M059J (cell line): ENCODE measurements at places on chromosomes 16 and 17. TPM values are rescaled to one million over a fixed set of nuclear protein-coding genes. Genes with fewer than 3 reads are reported as not detected.

The SERPINF2 gene
- 0.05 TPM in 1 of 2 replicates, not detected in the other for total RNA-seq

DNA sequence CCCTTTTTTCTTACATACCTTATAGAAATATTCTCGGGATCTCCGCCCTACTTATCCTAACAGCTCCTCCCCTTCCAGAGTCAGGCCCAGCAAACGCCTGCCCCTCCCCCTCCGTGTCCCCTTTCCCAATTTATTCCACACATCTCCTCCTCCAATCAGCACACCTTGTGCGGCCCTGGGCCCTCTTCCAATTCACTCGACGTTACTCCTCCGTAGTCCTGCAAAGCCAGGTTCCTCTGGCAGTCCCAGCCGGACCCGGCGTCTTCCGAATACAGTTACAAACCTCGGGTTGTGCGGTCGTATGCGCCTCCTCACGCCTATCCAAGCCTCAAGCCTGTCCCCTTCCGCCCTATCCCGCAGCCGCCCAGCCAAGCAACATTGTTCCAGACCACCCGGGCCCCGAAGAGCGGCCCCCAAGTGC is 677 bp downstream of the CBX1 start:
- DNase-seq = peak; percentile 67

The PPL gene
- total RNA-seq = 1.8 and 2.2 TPM in 2 replicates

GRCh38 chr17:19345067-19345460 is 17.5 kb downstream of the B9D1 start:
- DNase-seq = no peak

The GPATCH8 gene
- 9.2 and 17.1 TPM in 2 replicates for total RNA-seq

The CES1 gene
- 2.2 and 2.4 TPM in 2 replicates for total RNA-seq

DNA sequence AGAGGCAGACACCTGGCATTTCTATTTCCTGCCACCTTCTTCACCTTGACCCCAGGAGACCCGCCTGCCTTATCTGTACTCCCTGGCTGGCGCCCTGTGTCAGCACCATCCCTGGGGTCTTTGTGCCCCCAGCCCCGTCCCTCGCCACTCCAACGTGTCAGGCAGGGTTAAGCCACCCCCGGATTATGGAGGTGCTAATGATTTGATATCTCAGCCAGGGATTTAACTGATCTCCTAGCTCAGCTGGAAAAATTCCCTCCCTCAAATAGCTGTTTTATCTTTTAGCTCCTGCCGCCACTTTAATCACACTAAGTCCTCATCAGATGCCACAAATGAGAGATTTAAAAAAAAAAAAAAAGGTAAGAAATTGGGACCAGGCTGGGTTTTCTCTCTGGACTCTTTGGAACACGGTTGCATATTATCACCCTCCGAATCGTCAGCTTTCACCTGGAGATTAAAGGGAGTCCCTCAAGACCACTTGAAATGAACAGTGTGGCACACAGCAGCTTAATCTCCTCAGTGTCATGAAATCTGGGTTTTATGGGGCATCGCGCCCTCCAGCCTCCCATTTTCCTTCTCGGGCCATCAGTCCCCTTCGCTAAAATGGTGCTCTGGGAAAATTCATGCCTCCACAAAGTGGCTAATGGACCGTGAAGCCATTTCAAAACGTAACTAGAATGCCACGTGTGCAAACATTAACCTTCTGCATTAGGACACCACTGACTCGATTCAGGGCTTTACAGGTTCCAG is 26.2 kb upstream of the WFDC1 start:
- DNase-seq = no peak

DNA sequence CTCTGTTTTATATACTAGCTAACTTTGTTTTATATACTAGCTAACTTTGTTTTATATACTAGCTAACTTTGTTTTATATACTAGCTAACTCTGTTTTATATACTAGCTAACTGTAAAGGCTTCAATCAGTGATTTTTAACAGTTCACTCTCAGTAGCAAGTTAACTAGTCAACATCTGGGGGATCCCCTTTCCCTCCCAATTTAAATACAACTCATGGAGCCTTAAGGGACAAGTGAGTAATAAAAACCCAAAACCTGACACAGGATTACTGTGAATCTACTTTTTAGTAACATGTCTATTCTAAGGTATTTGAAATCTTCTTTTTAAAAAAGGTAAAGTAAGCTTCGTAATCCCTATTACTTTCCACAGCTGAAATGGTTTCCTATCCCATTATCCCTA is 32.2 kb downstream of the FAM222B start:
- no peak for DNase-seq

GRCh38 chr17:76528156-76528527 is 9.4 kb downstream of the CYGB start:
- peak; percentile 33 for DNase-seq

DNA sequence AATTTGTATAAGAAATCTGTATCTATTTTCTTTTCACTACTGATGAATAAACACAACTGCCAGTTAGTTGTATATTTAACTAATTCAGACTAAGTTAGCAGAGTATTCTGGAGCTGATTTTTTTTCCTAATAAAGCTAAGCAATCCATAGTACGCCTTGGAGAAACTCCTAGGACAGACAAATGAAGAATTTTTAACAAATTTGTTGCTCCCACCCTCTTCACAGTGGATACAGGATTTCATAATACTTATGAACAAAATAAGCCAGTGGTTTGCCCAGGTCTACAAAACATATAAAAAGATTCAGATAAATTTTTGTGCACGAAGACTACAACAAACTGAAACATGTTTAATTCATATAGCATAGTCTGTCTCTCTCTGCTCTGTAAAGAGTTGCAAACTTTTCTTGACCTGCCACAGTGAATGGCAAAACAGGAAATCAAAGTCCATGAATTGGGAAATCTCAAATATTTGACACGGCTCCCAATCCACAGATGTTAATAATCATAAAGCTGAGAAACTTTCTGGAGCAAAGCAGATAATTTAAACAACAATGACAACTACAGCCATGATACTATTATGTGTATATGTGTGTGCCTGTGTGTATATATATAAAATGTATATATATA is 594 bp upstream of the ABCA6 start:
- DNase-seq = no peak

- DNase-seq = peak; percentile 8
Measured at GRCh38 chr16:47431960-47432359, 28.9 kb downstream of the ITFG1 start.

The KRT36 gene
- 0.07 TPM in 1 of 2 replicates, not detected in the other for total RNA-seq

The TMEM101 gene
- 40.0 and 41.3 TPM in 2 replicates for total RNA-seq

- no peak for DNase-seq
Measured at GRCh38 chr17:18042983-18043382, 3.8 kb downstream of the GID4 start.

DNA sequence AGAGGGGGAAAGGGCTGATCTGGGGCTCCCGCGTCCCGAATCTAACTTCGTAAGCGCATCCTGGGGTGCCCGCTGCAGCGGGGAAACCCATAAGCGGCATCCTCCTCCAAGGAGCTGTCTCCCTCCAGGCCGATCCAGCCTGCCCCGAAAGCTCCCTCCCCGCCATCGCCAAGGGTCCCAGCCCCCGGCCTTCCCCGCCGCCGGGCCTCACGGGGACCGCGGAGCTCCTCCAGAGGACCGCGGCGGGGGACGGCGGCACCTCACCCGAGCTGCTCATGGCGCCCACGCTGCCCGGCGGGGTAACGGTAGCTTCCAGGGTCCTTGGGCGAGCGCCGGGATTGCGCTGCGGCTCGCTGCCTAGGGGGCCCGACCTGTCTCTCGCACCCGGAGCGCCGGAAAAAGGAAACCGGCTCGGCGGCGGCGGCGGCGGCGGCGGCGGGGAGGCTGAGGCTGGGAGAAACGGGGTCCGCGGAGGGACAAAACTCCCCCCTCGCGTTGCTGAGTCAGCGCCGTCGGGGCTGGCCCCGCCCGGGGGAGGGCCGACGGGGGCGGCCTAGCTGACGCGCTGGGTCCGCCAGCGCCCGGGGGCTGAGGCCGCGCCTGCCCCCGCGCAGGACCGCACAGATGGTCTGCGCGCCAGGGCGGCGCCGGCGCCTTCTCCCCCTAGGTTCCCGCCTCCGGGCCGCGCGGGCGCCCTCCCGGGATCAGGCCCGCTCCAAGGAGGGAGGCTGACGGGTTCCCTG is at the start of gene BLMH:
BLMH (minus strand) TSS at position 402 of the 743 bp plus-strand sequence; CDS start at position 277, 125 bp downstream.
- DNase-seq = peak; percentile 76

- DNase-seq = no peak
Measured at GRCh38 chr16:49662569-49662968, 193.3 kb downstream of the ZNF423 start.

The CDYL2 gene
- 10.1 and 11.1 TPM in 2 replicates for total RNA-seq

- peak; percentile 81 for DNase-seq
Measured at GRCh38 chr17:48544349-48545021, 424 bp downstream of the HOXB2 start.

DNA sequence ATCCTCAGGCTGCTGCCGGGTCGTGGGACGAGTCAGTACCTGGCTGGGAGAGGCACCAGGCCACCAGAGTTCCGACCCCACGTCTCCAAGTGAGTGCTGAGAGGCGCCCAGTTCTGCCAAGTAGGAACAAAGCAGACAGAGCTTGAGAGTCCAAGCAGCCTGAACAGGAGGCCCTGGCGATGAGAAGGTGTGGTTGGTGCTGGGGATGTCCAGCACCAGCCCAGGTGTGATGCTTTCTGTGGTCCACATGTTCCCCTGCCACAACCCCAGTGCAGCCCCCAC is 10.8 kb downstream of the TAX1BP3 start:
- DNase-seq = no peak

- peak; percentile 24 for DNase-seq
Measured at GRCh38 chr17:27323538-27324215, 29.8 kb downstream of the WSB1 start.

The SLC52A1 gene
- 0.32 TPM in 1 of 2 replicates, not detected in the other for total RNA-seq

The SGF29 gene
- total RNA-seq = 16.5 and 16.7 TPM in 2 replicates

- DNase-seq = no peak
Measured at GRCh38 chr17:28470266-28470913, 3.1 kb upstream of the SLC13A2 start.

The KCNG4 gene
- not detected in 2 replicates for total RNA-seq

The KRTAP29-1 gene
- total RNA-seq = not detected in 2 replicates

The HAP1 gene
- 0.05 and 0.07 TPM in 2 replicates for total RNA-seq

DNA sequence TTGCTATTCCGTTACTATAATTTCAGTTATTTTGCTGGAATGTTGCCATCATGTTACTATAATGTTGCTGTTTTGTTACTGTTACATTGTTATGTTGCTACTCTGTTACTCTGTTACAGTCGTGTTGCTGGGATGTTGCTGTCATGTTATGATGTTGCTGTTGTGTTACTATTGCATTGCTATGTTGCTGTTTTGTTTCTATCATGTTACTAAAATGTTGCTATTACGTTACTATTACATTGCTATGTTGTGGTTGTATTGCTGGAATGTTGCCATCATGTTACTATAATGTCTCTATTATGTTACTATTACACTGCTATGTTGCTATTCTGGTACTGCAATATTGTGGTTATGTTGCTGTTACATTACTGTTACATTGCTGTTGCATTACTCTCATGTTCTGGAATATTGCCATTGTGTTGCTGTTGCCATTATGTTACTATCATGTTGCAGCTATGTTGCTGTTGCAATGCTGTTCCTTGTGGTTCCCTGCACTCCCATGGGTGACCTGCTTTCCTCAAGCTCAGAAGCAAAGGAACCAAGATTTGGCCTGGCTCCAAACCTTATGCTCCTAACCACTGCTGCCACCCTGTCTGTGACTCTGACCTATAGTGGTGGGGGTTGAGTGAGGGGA is 64.4 kb downstream of the ABCC6 start:
- DNase-seq = peak; percentile 15
